ENCODE measurements at places on chromosomes 2 and 18.

- no peak for DNase-seq
Observed at GRCh38 chr2:239388236-239389151, 12.3 kb downstream of the HDAC4 start.

GRCh38 chr2:239355139-239355538 lies 45.7 kb downstream of the HDAC4 start:
- no peak for DNase-seq

GRCh38 chr2:144693179-144693578 lies 173.3 kb upstream of the ZEB2 start:
- no peak for DNase-seq

- DNase-seq = no peak
Observed at GRCh38 chr18:45566025-45566740, 49.1 kb upstream of the SLC14A2 start.

DNA sequence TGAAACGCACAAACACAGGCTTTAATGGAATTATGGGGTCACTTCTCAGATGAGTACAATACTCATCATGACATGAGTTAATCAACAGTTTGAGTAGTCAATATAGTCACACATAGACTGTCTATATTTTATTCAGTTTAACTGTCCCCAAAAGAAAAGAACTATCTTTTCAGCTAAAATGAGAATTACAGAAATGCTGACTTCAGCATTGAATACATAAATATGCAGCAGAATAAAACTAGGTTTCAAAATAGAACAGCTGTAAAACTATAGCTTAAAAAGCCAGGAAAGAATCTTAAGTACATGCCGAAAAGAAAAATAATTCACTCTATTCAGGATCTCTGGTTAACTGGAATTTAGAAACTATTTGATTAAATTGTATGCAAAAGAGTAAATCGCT lies 30.0 kb downstream of the SMAD4 start:
- no peak for DNase-seq

GRCh38 chr2:48965204-48965603 lies 189.1 kb downstream of the FSHR start:
- no peak for DNase-seq

DNA sequence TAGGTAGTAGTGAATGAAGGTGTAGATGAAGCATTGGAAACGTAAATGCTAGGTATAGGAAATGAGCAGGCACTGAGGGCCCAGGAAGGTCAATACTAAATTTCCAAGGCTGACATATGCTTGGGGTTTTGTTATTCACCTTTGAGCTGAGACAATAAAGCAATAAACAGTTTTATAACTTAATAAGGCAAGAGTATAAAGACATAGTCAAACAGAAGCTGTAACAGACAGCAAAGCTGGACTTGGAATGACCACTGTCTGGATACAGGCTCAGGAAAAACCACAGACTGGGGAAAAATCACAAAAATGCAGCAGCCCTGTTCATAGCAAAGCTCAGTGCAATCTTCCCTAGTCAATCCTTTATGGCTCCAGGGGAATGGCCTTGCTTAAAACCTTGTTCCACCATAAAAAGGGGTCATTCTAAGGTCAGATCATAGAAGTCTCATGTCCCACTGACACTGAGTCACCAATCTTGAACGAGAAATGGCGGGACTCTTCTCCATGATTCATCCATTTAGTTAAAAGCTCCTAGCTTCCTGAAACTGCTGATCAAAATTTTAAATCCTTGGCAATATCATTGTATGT lies 493.3 kb downstream of the CMPK2 start:
- no peak for DNase-seq

GRCh38 chr2:182642328-182642727 lies 73.7 kb upstream of the DNAJC10 start:
- peak; percentile 26 for DNase-seq

DNA sequence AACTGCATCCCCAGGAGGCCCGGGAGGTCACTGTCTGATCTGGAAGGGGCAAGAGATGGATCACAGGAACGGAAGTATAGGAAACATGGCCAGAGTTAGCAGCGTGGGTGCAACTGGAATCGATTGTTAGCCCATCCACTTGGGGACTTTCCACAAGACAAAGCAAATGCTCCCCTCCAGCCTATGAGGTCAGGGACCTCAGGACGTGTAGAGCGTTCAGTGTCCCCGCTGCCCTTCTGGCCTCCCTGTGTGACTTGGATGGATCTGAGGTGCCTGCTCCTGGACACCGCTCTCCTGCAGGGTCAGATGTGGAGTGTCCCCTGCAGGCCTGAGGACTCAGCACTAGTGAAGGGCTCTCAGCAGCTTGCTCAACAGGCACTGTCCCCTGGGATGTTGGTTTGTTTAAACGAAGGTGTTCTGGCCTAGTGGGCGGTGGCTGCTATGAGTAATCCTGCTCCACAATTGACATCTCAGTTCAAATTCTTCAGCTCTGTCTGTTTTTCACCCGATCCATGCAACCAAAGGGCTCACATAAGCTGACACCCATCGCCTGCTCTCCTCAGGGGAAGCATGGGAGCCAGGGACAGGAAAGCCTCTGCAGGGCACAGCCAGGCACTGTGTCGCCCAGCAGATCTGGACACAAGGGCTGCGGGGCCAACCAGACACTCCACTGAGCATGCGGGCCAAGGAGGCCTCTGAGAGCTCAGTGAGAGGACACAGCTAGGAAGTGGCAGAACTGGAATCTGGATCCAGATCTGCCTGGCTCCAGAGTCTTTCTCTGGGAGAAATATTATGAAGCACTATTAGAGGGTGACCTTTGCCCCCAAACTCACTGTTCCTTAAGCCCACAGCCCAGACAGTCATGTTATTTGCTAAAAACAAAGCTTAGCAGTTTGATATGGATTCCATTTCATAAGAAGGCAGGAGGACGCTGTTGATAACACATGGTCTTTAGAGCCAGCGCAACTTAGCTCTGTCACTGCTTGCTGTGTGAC lies 78.5 kb downstream of the RHOB start:
- DNase-seq = peak; percentile 83

GRCh38 chr2:191693778-191694177 lies 15.8 kb downstream of the NABP1 start:
- DNase-seq = no peak

DNA sequence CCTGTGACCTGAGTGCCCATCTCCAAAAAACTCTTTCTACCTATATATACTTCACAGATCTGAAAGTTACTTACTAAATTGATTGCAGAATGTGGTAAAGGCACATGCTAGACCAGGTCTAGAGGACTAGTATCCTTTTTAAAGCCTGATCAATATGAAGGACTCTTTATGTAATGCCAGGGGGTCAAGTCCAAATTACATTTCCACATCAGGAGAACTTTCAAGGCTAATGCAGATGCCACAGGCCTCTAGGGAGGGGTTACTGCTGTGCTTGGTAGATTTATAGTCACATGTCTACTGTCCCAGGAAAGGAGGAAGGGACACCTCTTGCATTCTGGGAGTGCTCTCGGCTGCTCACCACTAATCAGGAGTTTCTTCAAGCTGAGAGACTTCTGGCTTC lies 118.4 kb upstream of the NOSTRIN start:
- no peak for DNase-seq

- no peak for DNase-seq
Observed at GRCh38 chr2:41774011-41774605, 273.7 kb upstream of the PKDCC start.

DNA sequence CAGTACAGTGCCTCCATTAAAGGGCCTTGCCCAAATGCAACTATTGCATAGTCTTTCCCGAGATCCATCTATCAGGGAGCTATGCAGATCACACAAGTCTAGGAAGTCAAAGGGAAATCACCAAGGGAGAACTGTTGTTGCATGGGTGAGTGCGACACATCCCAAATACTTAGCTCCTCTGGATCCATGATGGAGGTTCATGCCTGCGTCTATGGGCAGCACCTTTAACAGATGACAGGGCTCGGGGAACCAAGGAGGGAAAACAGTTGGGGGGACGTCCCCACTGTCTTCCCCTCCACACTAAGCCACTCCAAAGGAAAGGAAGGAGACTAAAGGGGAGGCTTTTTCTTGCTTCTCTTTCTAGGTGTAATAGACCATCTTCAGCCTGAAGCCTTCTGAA lies 552.8 kb upstream of the PKDCC start:
- DNase-seq = no peak

DNA sequence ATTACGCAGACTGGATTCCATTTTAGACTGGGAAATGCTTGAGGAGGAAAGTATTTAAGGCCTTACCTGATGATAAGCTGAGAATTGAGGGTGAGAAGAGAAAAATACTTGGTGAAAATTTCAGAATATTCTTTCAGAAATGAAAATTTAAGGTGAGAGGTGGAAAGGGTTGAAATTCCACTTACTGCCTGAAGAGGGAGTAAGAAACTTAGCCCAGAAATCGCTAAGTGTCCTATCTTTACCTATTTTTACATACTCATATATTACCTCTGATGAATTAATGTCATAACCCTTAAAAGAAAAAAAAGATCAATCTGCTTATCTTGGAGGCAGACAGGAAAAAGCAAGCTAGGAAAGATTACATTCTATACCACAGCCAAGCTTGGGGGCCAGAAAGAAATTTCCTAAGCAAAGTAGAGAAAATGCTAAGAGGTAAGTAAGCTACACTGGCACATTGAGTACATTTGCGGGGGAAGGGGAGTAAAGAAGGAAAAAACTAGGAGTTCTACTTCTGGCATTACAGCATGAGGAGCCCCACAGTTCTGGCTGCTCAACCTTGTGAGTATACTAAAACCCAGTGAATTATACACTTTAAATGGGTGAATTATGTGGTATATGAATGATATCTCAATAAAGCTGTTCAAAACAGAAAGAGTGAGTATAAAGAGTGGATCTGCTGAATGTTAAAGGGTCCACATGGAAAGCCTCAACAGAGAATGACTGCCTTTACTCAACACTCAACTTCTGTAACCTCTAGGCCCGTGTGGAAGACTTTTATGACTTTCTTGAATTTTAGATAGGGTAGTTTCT lies 33.8 kb downstream of the SMC6 start:
- no peak for DNase-seq

GRCh38 chr2:169272010-169272409 lies 90.3 kb downstream of the LRP2 start:
- DNase-seq = no peak

- DNase-seq = no peak
Observed at GRCh38 chr2:42138163-42139015, 30.8 kb upstream of the EML4 start.

DNA sequence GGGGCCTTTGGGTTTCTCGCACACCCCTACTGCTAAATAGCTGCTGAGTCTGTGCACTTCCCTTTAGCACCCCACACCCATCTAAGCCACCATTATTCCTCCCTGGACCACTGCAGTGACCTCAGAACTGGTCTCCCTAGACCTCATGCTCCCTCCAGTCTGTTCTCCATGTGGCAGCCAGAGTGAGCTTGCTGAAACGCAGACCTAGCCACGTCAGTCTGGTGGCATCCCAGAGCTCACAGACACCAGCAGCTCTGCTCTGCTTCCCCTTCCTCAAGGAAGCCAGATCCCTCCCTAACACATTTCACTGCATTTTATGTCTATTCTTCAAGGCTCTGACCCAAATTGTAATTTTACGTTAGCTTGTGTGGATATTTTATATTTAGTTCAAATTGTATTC lies 144.4 kb downstream of the DYSF start:
- DNase-seq = no peak

- DNase-seq = no peak
Observed at GRCh38 chr2:6724605-6725140, 141.0 kb downstream of the CMPK2 start.

GRCh38 chr2:164824872-164825271 lies 16.8 kb downstream of the COBLL1 start:
- DNase-seq = no peak

- no peak for DNase-seq
Observed at GRCh38 chr18:61736133-61736532, 156.7 kb downstream of the RNF152 start.

DNA sequence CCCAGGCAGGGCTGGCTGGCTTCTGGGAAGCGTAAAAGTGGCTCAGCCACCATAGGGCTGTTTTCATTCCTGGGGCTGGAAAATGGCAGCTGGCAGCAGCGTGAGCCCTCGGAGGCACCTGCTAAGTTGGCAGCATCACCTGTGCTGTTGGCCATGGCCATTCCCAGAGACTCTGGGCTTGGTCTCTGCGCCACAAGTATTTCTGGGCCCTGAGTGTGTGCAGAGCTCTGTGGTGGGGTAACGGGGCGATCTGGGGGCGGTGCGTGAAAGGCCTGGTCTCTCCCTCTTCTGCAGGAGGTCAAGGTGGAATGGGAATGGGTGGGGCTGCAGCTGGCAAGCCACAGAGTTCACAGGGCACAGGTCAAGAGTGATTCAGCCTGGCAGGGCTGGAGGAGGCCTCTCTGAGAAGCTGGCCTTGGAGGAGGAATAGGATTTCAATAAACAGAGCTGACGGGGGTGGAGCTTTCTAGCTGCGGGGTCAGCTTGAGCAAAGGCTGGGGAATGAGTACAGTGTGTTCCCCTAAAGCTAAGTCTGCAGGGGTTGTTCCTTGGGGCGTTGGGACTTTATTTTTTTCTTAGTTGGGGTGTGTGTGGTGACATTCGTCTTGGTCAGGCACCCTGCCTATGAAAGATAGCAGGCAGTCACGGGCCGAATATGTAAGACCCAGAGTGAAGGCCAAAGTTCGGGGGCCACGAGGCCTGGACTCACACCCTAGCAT lies 10.3 kb upstream of the NTSR2 start:
- DNase-seq = no peak

GRCh38 chr2:70941701-70942100 lies 6.0 kb downstream of the ATP6V1B1 start:
- DNase-seq = no peak

GRCh38 chr2:58204195-58204959 lies 36.7 kb downstream of the FANCL start:
- no peak for DNase-seq

- no peak for DNase-seq
Observed at GRCh38 chr2:239264838-239265651, 135.8 kb downstream of the HDAC4 start.

DNA sequence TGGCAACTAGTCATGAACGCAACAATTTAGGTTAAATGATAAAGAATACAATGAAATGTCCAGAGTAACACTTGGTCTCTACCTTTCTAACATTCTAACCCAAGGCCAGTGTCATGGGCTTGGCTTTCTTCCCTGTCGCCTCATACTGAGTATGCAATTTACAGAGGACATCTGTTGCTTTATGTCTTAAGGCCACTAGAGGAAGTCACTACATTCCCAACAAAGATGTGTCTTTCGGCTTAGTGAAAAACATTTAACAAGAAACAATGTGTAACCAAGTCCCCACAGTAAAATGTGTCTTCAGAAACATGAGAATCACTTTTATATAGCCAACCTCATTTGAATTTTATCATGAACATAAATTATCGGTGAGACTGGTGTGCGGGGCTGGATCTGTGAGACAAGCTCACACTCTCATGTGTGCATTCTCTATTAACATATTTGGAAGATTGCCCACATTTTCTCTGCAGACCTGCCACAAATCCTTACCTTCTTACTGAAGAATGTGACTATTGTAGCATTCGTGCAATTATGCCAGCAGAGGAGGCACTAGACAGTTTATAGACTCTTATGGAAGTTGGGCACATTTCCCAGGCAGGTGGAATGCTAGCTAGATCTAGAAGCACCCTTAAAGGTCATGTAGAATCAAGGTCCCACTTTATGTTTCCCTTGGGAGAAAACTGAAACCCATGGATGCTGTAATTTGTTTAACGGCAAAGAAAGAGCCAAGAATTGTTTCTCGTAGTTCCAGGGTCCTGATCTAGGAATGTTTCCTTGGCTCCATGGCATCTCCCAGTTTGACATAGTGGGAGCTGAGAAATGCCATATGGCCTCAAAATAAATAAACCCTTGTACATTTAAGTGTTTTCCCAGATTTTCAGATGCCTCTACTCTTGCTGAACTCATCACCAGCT lies 101.8 kb downstream of the CD226 start:
- DNase-seq = no peak
